ENCODE measurements at places on chromosomes 3 and 15.

DNA sequence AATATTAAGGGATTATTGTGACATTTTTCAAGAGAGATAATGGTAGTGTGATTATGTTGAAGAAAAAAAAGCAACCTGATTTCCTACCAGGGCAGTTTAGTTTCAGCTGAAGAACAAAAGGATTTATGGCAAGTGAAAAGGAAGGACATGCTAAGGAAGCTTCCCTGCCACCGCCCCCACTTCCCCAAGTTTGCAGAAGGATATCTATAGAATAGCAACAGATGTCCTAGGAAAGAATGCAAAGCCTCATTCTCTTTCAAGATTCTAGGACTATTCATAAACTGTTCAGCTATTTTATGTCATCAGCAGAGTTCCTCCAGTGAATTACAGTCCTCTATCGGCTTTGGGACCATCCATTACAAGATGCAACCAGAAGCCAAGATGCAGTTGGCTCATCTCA lies 160.8 kb downstream of the SATB1 start:
- no peak for DNase-seq

GRCh38 chr3:8762607-8763377 lies 6.6 kb downstream of the OXTR start:
- DNase-seq: no peak

DNA sequence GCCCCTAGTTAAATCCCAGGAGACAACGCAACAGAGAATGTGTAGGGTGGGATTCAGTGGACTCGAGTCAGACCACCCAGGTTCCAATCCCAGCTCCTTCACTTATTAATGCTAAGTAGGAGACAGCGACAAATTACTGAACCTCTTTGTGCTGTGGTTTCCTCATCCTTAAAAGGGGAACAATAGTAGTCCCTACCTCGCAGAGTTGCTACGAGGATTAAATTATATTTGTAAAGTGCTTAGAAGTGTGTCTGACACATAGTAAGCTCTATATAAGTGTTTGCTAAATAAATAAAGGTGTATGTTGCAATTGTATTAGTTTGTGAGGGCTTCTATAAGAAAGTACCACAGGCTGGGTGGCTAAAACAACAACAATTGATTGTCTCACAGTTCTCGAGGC lies 58.0 kb upstream of the PPARG start:
- DNase-seq: no peak

- peak; percentile 52 for DNase-seq
Observed at GRCh38 chr15:43204016-43204901, 16.6 kb downstream of the EPB42 start.

DNA sequence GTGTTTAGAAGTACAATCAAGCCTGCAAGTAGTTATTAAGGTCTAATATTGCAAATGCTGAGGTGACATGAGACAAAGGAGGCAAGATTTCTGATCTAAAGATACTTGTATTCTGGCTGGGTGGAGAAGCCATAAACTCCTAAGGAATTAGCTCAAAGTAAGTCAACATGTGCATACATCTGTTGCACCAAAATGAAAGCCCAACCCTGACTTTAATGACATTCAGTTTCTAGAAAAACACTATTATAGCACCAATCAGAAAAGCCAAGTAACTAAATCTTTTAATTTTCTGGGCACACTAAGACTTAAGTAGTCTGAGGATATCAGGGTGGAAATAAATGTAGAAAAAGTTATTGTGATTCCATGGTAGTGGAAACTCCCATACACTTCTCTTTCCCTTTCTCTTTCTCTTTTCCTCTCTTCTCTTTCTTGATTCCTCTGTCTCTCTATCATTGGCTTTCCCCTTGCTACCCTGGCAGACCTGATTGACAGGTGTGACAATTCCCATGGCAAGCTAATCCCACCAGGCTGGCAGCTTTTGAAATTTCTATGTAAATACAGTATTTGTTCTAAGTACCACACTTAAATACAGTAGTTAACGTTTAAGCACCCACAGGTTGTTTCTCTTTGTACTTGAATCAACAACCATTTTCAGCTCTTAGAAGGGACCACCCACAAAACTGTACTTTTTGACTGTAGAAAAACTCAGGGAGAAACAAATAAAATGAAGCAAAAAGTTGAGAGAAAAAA lies 528.4 kb upstream of the SEMA6D start:
- DNase-seq: no peak

DNA sequence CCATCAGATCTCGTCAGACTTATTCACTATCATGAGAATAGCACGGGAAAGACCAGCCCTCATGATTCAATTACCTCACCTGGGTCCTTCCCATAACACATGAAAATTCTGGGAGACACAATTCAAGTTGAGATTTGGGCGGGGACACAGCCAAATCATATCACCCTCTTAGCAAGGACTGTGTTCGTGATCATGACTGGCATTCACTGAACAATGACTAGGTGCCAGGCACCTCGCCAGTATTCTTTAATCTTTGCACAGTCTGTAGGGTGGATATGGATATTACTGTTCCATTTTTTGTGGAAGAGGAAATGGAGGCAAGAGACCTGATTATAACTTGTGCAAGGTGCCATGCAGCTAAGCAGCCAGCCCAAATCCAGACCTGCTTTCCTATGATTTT lies 77.5 kb downstream of the IGF1R start:
- no peak for DNase-seq

GRCh38 chr15:59492389-59493377 lies 54.7 kb downstream of the FAM81A start:
- peak; percentile 59 for DNase-seq

GRCh38 chr3:38653685-38654537 lies 4.4 kb upstream of the SCN5A start:
- DNase-seq: no peak

DNA sequence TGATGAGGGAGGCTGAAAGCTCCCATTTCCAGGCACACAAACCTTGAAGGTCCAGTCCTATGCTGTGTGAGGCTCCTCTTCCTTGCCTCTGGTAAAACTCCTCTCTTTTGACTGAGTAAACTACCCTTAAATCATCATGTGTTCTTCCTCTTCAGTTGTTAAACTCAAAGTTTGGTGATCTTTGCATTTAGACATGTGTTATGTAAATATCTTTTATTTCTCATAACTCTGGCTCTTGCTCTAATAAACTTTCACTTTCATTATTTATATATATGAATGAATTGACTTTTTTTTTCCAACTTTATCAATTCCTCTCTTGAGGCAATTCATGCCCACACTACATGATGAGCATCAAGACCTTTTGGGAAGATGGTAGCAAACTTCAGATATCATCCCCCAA lies 26.6 kb downstream of the SUCNR1 start:
- DNase-seq: no peak

- DNase-seq: no peak
Observed at GRCh38 chr3:115943579-115943978, 320.3 kb downstream of the GAP43 start.

DNA sequence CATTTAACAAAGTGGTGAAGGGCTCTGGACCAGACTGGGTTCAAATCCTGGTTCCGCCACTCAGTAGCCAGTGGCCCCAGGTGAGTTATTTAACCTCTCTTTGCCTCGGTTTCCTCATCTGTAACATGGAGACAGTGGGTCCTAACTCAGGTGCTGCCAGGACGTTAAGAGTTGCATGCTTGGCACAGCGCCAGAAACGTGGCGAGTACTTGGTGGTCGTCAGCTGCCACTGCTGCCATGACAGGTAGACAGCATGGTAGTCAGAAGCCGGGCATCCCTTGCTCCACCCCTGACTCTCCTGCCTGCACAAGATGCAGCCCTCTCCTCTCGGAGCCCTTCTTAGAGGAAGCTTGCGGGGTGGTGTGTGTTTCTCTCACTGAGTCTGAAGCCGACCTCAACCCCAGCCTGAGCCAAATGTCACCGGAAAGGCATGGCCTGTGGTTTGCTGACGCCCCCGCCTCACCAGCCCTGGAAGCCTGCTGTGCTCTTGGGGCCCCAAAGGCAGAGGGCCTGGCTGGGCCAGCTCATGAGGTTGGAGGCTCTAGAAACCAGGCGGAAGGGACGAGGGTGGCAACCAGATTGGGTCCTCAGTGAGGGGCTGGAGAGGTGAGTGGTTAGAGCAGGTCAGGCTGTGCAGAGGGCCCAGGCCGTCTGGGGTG lies 160.8 kb upstream of the TLE3 start:
- DNase-seq: peak; percentile 77

DNA sequence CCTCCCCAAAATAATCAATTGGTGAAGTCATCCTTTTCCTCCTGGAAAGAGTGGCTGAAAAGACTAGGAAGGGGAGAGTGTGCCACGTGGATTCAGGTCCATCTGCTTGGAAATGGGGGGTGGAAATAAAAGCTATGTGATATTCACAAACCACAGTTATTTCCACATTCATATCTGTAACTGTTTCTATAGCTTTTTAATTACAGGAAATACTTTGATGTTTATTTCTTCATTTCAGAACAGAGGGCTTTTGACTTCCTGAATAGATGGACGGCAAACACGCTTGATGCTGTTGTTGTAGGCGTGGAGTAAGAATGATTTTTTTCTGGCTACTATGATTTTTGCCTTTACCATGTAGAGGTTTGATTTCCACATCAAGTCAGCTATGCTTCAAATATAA lies 10.1 kb downstream of the AADACL2 start:
- no peak for DNase-seq

GRCh38 chr3:151491525-151491924 lies 30.7 kb upstream of the IGSF10 start:
- no peak for DNase-seq

DNA sequence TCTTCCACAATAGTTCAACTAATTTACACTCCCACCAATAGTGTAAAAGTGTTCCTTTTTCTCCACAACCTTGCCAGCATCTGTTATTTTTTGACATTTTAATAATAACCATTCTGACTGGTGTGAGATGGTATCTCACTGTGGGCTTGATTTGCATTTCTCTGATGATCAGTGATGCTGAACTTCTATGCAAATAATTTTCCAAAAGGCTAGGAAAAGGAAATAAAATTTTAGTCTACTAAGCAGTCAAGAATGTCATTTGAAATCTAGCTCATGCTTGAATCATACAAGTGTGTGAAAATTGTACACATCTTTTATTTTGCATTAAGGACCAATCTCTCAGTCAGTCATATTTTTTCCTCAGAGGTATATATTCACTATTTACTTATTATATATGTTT lies 101.7 kb upstream of the UBP1 start:
- DNase-seq: no peak

GRCh38 chr3:195195321-195196209 lies 75.4 kb downstream of the XXYLT1 start:
- no peak for DNase-seq

DNA sequence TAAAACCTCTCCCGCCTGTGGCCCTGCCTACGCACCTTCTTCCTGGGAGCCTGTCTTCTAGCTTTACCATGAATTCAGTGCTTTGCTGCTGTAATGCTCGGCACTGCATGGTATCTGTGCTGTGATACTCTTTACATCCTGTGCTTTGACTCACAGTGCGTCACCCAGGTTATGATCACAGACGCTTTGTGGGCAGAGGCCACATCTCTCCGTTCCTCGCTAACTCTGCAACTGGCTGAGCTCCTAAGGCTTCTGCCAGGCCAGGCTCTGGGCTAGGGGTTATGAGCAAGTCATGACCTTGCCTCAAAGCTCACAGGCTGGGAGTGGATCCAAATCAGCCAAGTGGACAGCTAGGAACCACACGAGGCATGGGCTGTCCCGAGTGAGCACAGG lies 23.2 kb downstream of the SPTBN5 start:
- peak; percentile 72 for DNase-seq

DNA sequence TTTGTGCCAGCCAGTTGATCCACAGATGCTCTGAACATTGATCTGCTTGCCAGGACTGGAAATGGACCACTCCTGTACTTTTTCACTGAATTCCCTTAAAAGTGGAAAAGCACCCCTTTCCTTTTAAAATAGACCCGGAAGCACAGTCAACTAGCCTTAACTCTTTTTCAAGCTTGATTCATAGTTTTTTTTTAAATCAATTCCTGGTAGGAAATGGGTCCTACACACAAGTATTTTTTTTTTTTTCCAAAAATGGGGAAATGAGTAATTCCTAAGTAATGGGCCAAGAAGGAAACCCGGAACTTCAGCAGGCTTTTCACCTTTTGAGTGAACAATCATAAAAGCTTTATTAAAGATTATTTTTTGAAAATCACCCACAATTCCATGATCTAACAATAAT lies 234.4 kb upstream of the ADAMTS9 start:
- no peak for DNase-seq

DNA sequence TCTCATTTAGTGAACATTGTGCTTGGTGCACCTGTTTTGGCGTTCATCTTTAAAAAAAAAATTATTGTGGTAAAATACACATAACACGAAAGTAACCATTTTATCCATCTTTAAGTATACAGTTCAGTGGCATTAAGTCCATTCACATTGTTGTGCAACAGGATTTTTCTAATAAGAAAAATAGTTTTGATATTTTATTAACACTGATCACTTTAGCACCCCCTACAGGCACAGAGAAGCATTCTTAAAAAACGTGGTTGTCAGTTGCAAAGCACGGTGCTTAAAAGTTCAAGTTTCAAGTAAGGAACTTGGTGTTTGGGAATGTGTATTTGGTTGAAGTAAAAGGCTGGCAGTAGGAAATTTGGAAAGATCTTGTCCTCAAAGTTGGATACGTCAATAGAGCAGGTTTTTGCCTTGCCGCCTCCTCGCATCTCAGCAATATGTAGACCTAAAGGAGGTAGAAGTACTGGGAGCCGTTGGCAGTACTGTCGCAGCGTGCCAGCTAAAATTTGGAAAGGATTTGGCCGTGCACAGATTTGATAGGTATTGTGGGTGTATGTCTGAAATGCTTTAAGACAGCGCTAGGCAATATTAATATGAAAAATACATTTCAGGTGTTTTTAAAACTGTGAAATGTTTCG lies 110.4 kb downstream of the LRRC28 start:
- no peak for DNase-seq

DNA sequence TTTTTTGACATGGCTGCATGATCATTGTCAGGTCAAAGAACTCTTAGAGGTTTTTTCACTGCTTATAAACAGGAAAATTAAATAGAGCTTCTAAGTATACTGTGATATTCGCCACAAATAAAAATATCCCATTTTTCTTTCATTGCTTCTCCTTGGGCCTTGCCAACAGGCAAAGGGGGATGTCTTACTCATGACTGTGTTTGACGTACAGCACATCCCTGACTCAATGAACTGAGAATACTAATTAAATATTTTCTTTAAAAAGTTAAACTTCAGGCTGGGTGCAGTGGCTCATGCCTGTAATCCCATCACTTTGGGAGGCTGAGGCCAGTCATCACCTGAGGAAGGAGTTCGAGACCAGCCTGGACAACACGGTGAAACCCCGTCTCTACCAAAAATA lies 41.4 kb upstream of the CCDC80 start:
- DNase-seq: no peak

DNA sequence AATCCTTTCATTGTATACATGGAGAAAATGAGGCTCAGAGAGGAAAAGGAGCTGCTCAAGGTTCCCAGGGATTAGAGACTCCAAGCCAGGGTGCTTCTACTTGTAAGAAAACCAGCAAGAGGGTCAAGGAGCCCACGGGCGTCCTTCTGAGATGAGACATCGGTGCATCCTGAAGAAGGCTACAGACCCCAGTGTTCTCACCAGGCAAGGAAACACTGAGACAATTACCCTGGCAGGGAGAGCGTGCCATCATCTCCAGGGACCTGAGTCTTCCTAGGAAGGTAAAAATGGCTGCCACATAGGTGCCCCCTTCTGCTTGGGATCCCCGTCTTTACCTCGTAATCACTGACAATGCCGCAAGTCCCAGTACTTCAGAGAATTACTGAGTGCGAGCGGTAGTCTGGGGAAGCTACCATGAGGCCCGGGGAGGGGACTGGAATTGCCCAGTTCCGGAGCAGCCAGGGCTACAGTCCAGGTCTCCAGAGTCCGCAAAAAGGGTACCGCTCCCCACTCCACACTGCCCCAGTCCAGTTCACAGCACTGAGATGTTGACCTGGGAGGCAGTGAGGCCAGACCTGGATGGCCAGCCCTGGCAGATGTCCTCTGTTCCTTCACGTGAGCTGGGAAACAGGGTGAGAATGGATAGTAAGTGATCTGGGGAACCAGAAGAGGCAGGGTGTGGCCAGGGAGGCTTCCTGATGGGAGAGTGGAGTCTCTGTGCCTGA lies 164.7 kb upstream of the SMAD3 start:
- no peak for DNase-seq
